Activated T-cell treated with anti-CD3 and anti-CD28 coated beads, Interleukin-2, amount 50 U/mL, for 48 hours (primary cell): ENCODE measurements at places on chromosomes 4 and X.

DNA sequence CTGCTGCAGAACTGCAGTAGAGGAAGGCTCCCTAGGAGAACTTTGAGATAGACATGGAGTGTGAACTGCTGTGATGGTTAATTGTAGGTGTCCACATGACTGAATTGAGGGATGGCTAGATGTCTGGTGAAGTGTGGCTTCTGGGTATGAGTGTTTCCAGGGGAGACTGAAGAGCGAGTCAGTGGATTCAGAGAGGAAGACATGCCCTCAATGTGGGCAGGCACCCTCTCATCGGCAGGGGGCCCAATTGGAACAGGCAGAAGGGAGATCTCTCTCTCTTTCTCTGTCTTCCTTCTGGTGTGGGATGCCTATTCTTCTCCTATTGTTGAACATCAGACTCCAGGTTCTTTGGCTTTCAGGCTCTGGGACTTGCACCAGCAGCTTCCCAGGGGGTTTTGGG lies 304.7 kb upstream of the GATB start:
- no peak for DNase-seq

DNA sequence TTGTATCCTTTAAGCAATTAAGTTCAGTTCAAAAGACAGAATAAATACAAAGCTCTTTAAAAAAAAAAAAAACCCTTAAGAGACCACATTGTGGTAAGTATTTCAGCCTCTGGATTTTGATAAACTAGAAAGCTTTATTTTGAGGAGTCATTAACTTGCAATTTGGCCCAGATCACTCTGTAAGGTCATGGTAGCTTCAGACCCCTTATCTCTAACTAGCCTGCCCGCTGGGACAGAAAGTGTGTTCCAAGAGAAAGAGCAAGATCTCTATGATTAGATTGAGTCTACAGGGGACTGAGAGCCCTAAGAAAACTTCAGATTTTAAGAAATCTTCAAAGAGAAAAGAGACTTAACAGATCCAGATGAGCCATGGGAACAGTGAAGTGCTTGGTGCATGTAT lies 45.6 kb downstream of the GALNT7 start:
- no peak for DNase-seq

DNA sequence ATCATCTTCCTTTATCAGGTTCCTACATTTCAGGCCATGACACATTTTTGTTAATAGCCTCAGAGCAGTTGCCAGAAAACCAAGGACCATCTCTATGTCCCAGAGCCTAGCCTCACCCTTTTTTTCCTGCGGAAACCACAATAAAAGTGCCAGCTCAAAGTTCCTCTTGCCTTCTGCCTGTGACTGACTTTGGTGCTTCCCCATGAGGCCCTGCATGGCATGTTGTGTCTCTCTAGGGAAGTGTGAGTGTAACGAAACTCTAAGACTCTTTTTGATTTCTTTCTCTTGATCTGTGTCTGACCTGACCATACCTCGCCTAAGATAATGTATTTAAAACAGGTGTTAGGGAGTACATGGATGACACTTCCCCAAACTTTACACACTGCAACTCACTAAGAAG lies 642.3 kb upstream of the BOD1L1 start:
- DNase-seq = no peak

DNA sequence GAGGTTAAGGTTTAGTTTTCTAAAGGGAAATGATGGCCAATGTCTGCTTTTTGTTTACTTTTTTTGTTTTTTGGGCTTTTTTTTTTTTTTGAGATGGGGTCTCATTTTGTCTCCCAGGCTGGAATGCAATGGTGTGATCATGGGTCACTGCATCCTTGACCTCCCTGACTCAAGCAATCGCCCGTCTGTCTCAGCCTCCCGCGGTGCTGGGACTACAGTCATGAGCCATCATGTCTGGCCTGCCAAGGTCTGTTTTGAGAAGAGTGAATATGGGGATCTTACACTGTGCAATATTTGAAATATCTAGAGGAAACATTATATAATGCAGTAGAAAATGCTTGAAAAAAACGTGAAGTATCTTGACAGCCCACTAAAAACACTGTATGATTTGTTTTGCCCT lies 162.5 kb downstream of the GASK1B start:
- no peak for DNase-seq

DNA sequence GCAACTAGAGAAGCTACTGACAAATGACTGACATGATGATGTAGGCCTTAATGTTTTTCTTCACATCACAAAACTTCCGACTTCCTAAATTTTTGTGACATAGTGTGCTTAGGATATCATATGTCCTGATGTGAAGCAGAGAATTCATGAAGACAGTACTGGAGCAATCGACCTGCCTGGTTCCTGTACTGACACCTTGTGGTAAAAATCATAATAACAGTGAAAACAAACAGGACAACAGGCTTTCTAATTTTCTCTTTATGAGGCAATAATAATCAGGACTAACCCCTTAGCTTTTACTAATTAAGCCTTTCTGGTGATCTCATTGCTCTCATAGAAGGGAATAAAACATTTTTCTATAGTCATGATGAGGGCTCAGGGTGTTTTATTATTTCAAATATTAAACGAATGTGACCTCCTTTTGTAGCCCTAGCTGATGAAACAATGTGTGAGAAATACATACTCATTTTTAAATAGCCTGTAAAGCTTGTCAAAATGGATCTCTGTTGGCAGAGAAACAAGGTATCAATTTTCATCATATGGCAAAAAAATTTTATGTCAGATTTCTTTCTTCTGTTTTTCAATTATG lies 158.4 kb downstream of the TENT5D start:
- no peak for DNase-seq

DNA sequence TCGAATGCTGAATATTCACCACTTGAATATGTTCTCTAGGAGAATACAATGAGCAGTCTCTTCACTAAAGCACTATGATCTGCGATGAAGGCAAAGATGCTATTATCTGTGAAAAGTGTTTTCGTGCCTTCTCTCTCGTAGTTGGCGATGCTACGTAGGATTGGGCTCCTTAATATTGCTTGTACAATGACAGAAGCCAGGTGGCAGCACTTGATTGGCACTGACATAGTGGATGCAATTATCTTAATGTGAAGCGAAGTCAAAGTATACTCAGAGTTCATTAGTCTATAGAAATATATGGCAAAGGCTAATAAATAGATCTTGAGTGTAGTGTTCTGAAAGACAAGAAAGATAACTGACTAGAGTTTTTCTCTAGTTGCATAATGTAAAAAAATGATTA lies 1135.7 kb upstream of the AGA start:
- DNase-seq = no peak
